ENCODE measurements at places on chromosomes 12 and 14.

DNA sequence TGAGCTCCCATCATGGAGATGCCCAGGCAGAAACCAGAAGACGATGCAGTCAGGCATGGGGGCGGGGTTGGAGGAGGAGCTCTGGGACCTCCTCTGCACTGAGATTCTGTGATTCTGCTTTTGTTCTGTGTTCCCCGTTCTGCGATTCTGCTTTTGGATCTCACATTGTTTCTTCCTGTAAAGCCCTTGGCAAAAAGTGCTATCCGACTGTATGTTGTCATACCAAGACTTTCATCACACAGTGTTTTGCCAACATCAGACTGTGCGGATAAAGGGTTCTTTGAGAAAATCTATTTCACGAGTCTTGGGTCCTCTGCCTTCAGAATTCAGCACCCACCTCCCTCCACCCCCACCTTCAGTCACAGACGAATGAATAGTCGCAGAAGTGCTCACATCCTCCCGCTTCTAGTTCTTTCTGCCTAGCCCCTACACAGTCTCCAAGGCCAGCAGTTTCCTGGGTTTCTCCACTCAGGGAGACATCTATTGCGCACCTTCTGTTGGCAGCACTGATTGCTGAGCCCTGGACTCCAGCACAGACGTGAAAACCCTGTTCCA, 24.7 kb upstream of the PWP1 start:
- no peak for DNase-seq

DNA sequence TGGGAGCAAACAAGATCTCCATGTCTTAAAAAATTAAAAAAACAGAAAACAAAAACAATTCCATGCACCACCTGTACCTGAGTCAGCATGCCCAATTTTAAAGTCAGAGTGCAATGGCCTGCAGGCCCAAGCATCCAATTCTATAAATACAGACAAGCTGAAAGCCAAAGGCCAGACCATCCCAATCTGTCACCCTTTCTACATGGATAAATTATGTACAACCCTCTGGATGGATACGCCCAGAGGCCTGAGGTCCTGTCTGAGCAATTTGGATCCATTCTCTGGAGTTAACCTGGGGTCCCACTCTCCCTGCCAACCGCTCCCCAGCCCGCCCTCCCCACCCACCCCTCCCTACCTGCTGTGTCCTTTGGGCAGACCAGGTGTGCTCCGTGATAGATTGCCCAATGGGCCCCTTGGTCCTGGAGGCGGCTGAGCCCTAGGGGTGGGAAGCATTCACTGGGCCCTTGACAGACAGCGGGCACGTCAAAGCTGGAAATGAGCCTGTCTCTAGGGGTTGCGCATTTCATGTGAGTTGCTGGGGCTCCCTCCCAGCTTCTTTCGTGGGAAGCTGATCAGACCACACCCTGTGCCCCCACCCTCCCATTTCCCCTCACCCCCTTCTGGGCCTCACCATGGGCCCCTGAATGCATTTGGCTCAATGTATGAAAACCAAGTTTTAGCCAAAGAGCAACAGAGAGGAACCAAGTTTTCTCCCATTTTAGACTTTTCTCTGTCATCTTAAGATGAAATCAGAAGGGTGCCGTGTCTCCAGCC, 171.3 kb downstream of the BCL11B start:
- no peak for DNase-seq

DNA sequence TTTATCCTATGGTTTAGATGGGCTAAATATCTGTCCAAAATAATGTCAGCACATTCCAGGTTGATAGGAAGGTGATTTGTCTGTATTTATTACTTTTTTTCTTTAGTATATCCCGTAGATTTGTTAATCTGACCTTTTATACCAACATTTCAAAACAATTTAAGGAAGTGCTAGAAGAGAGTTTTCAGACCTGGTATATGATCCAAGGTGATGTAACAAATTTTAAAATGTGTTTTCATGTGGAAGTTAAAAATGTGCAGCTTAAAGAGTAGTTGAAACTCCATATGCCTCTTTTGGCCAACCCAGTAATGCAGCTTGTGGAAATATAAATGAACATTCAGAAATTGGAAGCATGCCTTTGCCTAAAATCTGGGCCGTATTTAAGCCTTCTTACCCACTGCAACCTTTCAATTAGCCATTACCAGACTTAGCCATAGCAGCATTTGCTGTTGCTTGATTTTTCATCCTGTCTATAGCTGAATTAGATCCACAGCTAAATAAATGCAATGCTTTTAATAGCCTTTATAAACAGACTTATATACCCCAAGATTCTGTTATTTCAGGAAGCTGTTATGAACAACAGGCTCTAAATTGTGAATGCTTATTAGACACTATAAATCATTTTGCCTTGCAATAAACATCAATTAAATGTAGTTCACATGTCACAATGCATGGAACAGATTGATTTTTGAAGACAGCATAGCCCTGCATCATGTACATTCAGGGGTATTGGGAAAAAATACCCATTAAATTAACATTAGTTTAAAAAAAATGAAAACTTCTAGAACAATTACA, 271.2 kb downstream of the PDZRN4 start:
- DNase-seq, result no peak

GRCh38 chr12:78249578-78249977, 418.9 kb downstream of the NAV3 start:
- no peak for DNase-seq
